WTC11 (cell line): ENCODE measurements at places on chromosomes 2 and 18. TPM values are rescaled to one million over a fixed set of nuclear protein-coding genes. Genes with fewer than 3 reads are reported as not detected.
A peak's percentile ranks its signal among the peaks of the same experiment; 100 is the strongest.

DNA sequence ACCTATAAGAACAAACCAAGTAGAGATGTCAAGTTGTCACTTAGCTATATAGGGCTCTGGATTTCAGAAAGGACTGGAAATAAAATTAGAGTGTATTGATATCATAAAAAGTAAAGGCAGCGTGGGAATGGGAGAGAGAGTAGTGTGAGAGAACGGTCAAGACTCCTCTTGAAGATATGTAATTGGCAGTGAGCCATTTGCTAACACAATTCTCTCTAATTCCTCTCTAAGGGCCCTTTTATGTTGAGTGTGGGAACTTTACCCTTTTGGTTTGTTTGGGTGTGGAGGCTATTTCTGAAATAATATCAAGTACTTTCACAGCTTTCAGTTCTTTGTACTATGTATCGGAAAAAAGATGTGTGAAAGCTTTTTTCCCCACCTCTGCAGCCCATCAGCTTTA is 196.8 kb downstream of the LRRTM4 start:
- DNase-seq, result no peak

- DNase-seq, result no peak
Observed at GRCh38 chr2:15169326-15170069, 391.6 kb downstream of the NBAS start.

GRCh38 chr2:206802654-206803514 is 37.5 kb downstream of the FASTKD2 start:
- DNase-seq, result no peak

- DNase-seq, result no peak
Observed at GRCh38 chr2:151153601-151154000, 108.1 kb downstream of the RBM43 start.

GRCh38 chr2:96816836-96817702 is 1.0 kb downstream of the CNNM3 start:
- no peak for DNase-seq

- no peak for DNase-seq
Observed at GRCh38 chr2:38248255-38248654, 128.8 kb downstream of the ATL2 start.

RPE gene
- 61.3 to 66.5 TPM (median 63.9 TPM) in 3 replicates for total RNA-seq

ITGB1BP1 gene
- 32.7 to 44.0 TPM (median 33.8 TPM) in 3 replicates for total RNA-seq

- peak; percentile 77 for DNase-seq
Observed at GRCh38 chr18:45384137-45384961, 230.9 kb upstream of the SLC14A2 start.

- DNase-seq, result no peak
Observed at GRCh38 chr2:66724241-66724640, 289.3 kb downstream of the MEIS1 start.

KIDINS220 gene
- total RNA-seq, result 23.9 to 25.1 TPM (median 24.4 TPM) in 3 replicates

GRCh38 chr2:195596840-195597239 is 60.2 kb upstream of the SLC39A10 start:
- DNase-seq, result no peak

BOD1L2 gene
- total RNA-seq, result not detected in 3 replicates

GRCh38 chr2:64401529-64401880 is 52.5 kb upstream of the LGALSL start:
- no peak for DNase-seq

- DNase-seq, result no peak
Observed at GRCh38 chr18:58005885-58006523, 38.0 kb upstream of the NEDD4L start.

GRCh38 chr2:30179536-30179935 is 32.7 kb downstream of the YPEL5 start:
- no peak for DNase-seq

- no peak for DNase-seq
Observed at GRCh38 chr2:7262727-7263126, 345.5 kb downstream of the RNF144A start.

- DNase-seq, result no peak
Observed at GRCh38 chr2:7837237-7837760, 844.6 kb upstream of the ID2 start.

DNA sequence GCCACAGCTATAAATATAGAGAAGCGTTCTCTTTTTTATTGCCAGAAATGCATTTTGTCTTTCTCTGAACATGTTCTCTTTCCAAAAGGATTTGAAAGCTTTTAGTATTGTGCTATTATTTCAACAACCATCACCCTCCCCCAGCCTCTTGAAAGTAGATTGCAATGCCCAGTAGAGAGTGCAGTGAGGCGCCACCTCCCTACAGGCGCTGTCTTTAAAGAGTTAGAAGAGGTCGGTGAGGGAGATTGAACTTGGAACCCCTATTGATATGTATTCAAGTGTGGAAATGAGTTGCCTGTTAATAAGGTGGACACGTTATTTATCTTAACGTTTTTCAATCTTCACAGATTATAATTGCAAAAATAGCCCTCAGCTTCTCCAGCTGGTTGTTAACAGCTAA is 360.3 kb downstream of the LRP1B start:
- DNase-seq, result no peak

DNA sequence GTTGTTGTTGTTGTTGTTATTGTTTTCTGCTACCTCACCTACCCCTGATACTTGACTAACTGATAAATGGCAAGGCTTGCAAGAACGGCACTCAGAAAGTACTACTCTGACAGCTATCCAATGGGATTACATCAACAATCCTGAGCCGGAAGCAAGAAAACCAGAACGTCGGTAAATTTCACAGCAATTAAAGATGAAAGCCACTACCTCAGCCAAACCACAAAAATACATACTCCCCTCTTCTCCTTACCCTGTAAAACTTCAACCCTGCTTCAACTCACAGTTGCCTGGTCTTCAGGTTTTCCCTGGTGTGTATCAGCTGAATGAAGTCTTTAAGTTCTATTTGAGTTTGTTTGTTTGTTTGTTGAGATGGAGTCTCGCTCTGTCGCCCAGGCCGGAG is 293.7 kb upstream of the RND3 start:
- DNase-seq, result no peak

KIAA2012 gene
- total RNA-seq, result not detected in 3 replicates

- DNase-seq, result no peak
Observed at GRCh38 chr2:230872968-230873660, 8.4 kb downstream of the ITM2C start.

GRCh38 chr2:232479341-232480200 is 8.1 kb downstream of the ECEL1 start:
- no peak for DNase-seq

DNA sequence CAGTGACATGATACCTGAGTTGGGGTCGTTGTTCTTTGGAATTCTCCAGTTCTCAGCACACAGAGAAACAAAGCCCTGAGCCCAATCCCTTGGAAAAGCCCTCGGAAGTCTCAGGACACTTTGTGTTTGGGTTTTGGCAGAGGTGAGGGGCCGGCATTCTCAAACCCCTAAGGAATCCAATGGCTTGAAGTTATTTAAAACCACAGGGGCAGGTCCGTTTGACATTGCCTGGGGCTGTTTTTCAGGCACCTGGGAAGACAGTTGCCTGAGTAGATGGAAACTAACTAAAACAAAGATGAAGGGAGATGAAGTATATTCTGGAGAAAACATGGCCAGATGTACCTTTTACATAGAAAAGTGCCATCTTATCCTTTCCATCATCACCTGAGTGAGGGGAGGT is 22.5 kb upstream of the OTOF start:
- DNase-seq, result no peak

ACMSD gene
- total RNA-seq, result not detected in 3 replicates

DNA sequence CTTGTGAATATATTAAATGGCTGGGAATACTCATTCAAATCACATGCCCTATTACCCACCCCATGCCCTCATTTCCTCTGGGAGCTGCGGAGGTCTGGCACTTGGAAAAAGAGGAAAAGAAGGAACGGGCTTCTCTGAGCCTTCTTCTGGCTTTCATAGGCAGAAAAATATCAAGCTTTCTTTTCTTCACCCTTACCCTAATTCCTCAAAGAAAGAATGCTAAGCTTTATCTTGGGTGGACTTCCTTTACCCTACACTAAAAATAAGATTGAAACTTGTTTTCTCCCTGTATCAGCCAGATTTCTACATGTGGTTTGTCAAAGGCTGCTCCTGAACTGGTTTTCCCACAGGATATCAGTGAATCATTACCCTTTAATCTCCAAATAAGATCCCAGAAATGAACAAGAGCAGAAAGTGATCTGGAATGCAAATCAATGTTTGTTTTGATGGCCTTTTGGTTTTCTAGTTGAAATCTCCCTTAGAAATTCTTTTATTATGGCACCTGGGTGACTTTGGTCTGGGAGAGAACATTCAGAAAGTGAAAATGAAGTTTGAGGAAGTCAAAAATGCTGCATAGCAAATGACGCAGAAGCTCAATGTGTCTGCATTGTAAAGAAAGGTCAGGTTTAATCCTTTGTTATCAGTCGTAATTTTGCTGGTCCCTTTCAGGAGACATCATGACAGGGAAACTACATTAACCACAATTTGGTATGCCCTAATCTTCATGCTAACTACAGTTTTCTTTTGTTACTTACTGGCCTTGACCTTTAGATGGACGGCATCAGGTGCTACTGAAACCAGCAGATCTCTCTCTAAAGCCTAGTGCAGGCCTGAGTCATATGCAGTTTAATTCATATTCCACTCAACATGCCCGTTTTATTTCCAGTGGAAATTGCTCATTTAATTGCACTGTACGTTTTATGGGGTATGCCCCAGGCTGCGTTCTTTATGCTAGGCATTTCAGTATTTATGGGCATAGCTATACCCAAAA is 46.6 kb upstream of the HNRNPA3 start:
- DNase-seq, result no peak

GRCh38 chr2:100264121-100264520 is 58.2 kb downstream of the LONRF2 start:
- DNase-seq, result no peak

MPP4 gene
- total RNA-seq, result not detected in 3 replicates

DNA sequence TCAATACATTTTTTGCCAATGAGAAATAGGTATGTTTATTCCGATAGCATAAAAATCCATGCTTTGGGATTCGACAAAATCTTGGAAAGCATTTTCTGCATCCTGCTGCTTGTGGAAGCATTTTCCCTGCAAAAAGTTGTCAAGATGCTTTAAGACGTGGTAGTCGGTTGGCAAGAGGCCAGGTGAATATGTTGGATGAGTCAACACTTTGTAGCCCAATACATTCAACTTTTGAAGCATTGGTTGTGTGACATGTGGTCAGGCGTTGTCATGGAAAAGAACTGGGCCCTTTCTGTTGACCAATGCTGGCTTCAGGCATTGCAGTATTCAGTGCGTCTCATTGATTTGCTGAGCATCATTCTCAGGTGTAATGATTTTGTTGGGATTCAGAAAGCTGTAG is 764.5 kb downstream of the TRIB2 start:
- no peak for DNase-seq

UPP2 gene
- not detected in 3 replicates for total RNA-seq

GAL3ST2 gene
- total RNA-seq, result 0.73 to 0.98 TPM (median 0.78 TPM) in 3 replicates

SLC8A1 gene
- 1.4 to 2.6 TPM (median 1.7 TPM) in 3 replicates for total RNA-seq

ATOH8 gene
- 0.23 to 0.81 TPM (median 0.57 TPM) in 3 replicates for total RNA-seq

TNP1 gene
- total RNA-seq, result not detected in 3 replicates

NEU2 gene
- total RNA-seq, result not detected in 3 replicates

- no peak for DNase-seq
Observed at GRCh38 chr2:29212009-29212408, 96.8 kb downstream of the CLIP4 start.

STAT4 gene
- total RNA-seq, result 0.44 to 0.76 TPM (median 0.44 TPM) in 3 replicates

- no peak for DNase-seq
Observed at GRCh38 chr2:69300650-69301049, 86.4 kb downstream of the GFPT1 start.

DNA sequence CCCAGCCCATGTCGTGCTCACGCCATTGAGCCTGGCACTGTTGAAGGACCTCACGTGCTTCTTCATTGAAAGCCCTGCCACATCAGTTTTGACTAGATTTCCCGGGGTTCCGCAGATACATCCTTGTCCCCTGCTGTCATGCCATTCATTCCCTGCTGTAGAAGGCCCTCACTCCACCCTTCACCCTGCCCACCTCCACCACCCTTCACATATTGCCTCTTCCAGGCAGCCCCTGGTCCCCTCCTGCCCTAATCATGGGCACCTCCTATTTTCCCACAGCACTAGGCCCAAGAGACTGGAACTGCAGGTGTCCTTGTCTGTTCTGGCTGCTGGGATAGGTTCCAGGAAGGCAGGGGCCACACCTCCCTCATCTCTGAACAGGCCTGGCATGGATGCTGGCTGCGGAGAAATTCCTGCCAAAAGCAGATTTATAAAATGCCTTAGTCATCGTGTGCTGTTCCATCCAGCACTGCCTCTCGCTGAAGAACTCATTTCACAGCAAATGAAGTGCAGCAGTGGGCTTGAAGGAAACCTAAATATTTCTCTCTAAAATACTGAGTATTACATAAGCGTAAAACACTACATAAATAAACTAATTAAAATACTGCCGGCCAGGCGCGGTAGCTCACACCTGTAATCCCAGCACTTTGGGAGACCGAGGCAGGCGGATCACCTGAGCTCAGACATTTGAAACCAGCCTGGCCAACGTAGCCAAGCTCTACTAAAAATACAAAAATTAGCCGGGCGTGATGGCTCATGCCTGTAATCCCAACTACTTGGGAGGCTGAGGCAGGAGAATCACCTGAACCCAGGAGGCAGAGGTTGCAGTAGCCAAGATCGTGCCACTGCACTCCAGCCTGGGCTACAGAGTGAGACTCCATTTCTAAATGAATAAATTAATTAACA is 38.4 kb downstream of the EIF4E2 start:
- DNase-seq, result no peak

DNA sequence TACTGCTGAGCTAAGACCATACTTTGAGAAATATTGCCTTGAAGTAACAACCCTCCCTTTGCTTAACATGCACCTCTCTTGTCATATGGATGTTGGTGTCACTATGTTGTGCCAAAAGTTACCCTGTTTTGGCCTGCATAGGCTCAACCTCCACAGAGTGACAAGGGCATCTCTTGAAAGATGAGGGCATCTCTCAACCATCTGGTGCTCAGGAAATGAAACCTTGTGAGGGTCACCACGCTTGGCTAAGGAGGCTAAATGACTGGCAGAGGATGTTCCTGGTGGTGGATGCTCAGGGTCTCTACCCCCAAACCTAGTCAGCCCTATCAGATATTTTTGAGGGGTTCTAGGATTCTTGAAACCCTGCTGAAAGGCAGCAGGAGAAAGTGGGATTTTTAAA is 2.3 kb downstream of the LHCGR start:
- DNase-seq, result no peak

NR4A2 gene
- 0.66 to 0.69 TPM (median 0.66 TPM) in 3 replicates for total RNA-seq

DNA sequence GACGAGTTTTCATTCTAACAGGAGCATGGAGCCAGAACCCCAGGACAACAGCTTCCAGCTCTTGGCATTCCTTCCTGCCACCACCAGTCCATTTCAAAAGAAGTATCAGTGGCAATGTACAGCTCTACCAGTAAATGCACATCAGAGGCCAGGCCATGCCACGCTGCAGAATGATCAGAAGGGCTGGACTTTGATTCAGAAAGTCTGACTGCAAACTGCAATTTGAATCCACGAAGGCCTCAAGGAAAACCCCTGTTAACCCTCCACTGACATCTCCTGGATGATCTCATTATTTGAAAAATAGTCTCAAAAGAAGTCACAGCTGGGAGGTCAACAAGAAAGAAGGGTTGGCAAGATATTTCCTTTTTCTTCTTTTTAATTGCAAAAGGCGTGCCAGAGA is 119.2 kb downstream of the MYO5B start:
- no peak for DNase-seq
